ENCODE measurements at places on chromosomes 12 and 14. TPM values are rescaled to one million over a fixed set of nuclear protein-coding genes. Genes with fewer than 3 reads are reported as not detected.

DNA sequence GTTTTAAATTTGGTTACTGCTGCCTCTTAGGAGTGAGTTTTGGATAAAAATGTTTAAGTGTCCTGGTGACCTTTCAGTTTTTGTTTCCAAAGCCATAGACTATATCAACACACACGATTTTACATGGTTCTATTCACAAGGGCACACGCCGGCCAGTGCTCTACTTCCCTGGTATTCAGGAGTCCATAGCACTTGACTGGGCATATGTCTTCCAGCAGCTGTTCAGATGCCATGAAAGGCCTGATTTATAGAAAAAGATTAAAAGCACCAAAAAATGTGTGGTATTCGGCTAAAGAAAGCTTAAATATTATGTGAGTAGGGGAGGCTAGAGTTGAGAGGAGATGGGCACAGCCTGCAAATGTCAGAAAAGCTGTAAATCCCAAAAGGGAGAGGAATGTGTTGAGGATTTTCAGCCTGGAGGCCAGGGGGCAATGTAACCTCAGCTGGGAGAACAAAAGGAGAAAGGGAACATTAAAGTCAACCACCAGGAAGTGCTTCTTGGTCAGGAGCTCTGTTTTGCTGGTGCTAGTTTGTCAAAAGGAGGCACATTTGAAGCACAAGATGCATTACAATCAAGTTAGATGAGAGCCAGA is 478.4 kb downstream of the RAD51B start:
- peaks cover 21% of the 10 kb centered on the region for H3K4me1 ChIP-seq
- no peaks in the 10 kb centered on the region for H3K36me3 ChIP-seq
- no peak overlapping the region for H3K27ac ChIP-seq
- H3K4me3 ChIP-seq: no peak overlapping the region
- H3K27me3 ChIP-seq: no peaks in the 10 kb centered on the region

GRCh38 chr14:59918824-59919569 is 947 bp upstream of the LRRC9 start:
- peaks cover 9% of the 10 kb centered on the region for H3K4me1 ChIP-seq
- H3K27ac ChIP-seq: no peak overlapping the region
- H3K4me3 ChIP-seq: peak overlapping the region; percentile 59
- H3K27me3 ChIP-seq: no peaks in the 10 kb centered on the region

MORN3 gene
- total RNA-seq: not detected

ZC2HC1C gene
- total RNA-seq: 6.8 TPM

NINJ2 gene
- total RNA-seq: 106 TPM

DNA sequence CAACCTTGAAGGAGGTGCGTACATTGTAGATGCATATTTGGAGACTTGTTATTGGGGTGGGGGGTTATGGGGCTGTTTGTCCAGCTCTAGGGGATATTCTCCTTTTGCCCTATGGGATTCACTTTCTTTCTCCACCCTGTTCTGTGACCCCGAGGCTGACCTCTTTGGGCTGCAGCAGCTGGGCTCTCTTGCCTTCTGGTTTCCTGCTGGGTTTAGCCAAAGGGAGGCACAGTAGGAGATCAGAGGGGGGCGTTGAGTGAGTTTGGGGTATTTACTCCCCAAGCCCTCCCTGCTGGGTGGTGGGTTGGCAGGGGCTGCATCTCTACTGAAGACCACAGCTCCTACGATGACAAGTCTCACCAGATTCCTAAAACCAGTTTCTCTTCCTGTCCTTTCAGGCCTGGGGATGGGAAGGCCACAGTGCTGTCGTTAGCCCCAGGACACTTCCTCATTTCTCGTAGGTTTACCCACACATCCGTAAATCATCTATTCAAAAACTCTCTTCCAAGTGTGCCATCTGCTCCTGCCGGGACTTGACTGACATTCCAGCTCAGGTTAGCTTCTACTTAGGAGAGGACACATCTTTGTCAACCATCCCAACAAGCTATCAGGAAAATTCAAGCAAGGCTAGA is 127.1 kb downstream of the TMEM30B start:
- DNase-seq: no peak
- H3K36me3 ChIP-seq: no peaks in the 10 kb centered on the region
- H3K4me3 ChIP-seq: no peak overlapping the region
- no peaks in the 10 kb centered on the region for H3K27me3 ChIP-seq

DNA sequence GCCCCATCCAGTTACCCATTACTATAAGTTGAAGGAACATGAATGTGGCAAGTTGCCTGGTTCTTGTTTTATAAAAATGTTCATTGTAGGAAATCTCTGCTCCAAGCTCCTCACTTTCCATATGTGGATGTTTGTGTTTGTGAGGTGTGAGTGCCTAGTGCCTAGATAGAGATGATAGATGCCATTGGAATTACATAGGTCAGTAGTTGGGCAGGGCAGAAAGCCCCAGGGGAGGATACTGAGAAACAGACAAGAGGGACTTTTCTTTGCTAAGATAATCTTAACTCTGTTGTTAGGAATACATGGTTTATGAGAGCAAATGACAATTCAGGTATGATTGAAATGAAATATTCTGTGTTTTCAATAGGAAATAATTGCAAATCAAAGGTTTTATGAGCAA is 226.3 kb upstream of the GRIP1 start:
- H3K27ac ChIP-seq: no peak overlapping the region
- H3K4me3 ChIP-seq: no peak overlapping the region
- H3K27me3 ChIP-seq: no peaks in the 10 kb centered on the region

RAD9B gene
- 0.33 TPM for total RNA-seq

SOCS2 gene
- 4.5 TPM for total RNA-seq

GRCh38 chr12:103813426-103813825 is 27.6 kb downstream of the NT5DC3 start:
- H3K27ac ChIP-seq: no peak overlapping the region
- peaks cover 4% of the 10 kb centered on the region for H3K4me1 ChIP-seq
- no peaks in the 10 kb centered on the region for H3K27me3 ChIP-seq
- no peaks in the 10 kb centered on the region for H3K36me3 ChIP-seq
- H3K4me3 ChIP-seq: no peak overlapping the region
- DNase-seq: no peak

All from gastrocnemius medialis (tissue), 4 donors.